Left colon (tissue), 2 donors: ENCODE measurements at places on chromosomes 1 and 21.
A peak's percentile ranks its signal among the peaks of the same experiment; 100 is the strongest.

DNA sequence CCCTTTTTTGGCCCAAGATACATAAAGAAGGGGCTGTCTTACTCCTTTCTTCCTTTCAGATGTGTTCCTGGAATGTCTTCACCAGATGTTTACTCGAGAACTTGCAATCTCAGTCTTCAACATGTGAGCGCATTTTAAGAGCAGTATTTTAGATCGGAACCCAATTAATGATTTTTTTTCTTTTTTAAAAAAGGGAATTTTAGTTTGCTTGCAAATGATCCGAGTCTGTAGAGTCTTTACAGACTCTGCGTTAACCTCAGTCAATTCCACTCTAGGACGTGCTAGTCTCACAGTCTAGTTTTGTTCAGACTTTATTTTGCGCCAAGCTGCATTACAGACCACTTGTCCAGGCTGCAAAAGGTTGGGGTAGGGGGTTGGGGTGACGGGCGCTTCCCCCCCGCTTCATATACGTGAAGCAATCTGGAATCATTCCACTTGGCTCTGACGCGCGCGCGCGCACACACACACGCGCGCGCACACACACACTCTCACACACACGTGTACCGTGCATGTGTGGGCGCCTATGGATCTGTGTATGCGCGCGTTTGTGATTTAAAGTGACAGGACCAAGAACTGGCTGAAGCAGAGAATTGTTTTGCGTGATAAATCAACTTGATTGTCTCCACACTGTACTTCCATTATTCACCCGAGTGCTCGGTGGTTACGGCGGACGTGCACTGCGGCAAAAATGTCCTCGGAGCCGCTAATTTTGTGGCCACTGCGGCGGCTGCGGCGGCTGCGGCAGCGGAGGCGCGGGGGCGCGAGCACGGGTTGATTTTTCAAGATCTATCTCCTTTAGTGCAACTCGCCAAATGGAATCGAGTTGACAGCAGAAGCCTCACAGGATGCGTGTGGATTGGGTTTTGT, 25.6 kb upstream of the NFIA start:
- peak; percentile 81 for DNase-seq

DNA sequence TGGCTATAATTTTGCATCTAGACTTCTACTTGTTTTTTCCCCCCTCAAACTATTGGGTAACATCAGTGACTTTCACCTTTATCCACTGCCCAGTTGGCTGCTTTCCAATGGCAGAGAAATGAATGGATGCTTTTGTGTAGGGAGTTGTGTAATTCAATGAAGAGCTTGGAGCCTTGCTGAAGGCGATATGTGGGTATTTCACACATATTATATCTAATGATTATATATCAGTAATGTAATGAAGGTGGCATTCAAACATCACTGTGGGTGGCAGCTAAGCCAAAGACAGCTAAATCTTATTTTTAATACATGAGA, 81.2 kb downstream of the TGFB2 start:
- DNase-seq = no peak

- no peak for DNase-seq
Measured at GRCh38 chr1:158199849-158200248, 19.2 kb downstream of the CD1D start.

GRCh38 chr1:47870946-47871676, 126.1 kb downstream of the TRABD2B start:
- no peak for DNase-seq

DNA sequence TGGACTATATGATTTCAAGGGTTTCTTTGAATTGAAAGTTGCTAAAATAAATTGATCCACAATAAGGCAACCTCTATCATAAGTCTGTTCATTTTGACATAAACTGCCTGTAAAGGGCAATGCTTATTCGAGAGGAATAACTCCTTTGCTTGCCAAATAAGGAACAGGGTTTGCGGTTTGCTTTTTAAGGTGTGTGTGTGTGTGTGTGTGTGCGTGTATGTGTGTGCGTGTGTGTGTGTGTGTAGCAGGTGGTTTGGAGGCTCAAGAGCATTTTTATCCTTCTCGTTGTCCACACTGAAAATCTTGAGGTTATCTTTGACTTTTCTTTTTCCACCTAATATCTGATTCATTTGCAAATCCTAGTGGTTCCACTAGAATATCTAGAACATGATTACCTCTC, 13.1 kb upstream of the NGF start:
- DNase-seq = no peak

- no peak for DNase-seq
Measured at GRCh38 chr21:29540289-29540688, 241.6 kb downstream of the BACH1 start.
